ENCODE measurements at places on chromosomes 12 and 14. TPM values are rescaled to one million over a fixed set of nuclear protein-coding genes. Genes with fewer than 3 reads are reported as not detected.

Gene NELL2
- polyA plus RNA-seq, result 99.9 TPM

DNA sequence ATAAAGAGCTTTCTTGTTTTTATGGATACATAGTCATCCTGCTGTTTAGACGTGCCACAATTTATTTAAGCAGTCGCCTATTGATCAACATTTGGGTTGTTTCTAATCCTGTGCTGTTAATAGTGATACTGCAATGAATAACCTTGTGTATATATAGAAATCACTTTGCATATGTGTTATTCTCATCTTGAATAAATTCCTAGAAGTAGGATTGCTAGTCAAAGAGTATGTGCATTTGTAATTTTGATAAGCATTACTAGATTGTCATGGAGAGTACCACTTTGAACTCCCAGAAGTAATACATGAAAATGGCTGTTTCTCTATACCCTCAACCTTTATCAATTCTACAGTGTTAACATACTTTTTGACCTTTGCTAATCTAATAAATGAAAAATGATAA lies 44.9 kb upstream of the KCNH3 start:
- no peaks in the 10 kb centered on the region for H3K27me3 ChIP-seq
- no peaks in the 10 kb centered on the region for H3K4me1 ChIP-seq
- H3K4me3 ChIP-seq, result no peak overlapping the region
- no peak overlapping the region for H3K27ac ChIP-seq

Gene RERGL
- polyA plus RNA-seq, result 0.25 TPM

Gene NPAS3
- polyA plus RNA-seq, result 1.0 TPM

Gene CARMIL3
- polyA plus RNA-seq, result 2.4 TPM

Gene GLIPR1L1
- polyA plus RNA-seq, result 0.27 TPM

- peak; percentile 26 for DNase-seq
- no peaks in the 10 kb centered on the region for H3K36me3 ChIP-seq
- no peak overlapping the region for H3K27ac ChIP-seq
Measured at GRCh38 chr12:131828671-131829355, 620 bp downstream of the MMP17 start.

DNA sequence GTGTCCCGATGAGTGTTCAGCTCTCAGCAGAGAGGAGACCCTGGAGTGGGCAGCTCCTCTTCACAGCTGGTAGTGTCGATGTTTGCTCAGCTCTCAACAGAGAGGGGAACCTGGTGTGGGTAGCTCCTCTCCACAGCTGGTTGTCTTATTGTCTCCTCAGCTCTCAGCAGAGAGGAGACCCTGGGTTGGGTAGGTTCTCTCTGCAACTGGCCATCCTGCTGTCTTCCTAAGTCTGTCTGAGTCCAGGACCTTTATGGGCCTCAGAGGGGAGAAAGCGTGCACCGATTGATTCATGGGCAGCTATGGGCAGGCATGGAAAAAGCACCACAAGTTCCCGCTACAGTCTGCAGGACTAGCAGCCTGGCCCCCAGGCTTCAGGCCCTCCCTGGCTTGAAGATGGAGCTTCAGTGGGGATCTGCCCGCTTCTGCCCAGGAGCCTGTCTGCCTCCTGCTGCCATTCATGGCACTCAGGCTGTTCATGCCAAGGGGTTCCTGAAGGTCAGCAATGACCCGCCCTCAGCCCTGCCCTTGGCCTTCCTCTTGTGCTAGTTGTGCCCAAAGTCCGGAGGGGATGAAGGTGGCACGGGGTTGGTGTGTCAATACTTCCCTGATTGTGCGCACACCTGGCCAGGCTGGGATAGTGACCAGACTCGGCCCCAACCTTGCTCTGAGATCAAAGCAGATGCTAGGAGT lies 224.2 kb downstream of the KCNC2 start:
- H3K27me3 ChIP-seq, result no peaks in the 10 kb centered on the region
- peaks cover 24% of the 10 kb centered on the region for H3K4me1 ChIP-seq
- no peak overlapping the region for H3K4me3 ChIP-seq
- no peaks in the 10 kb centered on the region for H3K36me3 ChIP-seq

- H3K27ac ChIP-seq, result no peak overlapping the region
- no peak for DNase-seq
Measured at GRCh38 chr12:113093409-113094101, 37.0 kb downstream of the DTX1 start.

Gene CMA1
- polyA plus RNA-seq, result not detected

Gene NKX2-1
- not detected for polyA plus RNA-seq

DNA sequence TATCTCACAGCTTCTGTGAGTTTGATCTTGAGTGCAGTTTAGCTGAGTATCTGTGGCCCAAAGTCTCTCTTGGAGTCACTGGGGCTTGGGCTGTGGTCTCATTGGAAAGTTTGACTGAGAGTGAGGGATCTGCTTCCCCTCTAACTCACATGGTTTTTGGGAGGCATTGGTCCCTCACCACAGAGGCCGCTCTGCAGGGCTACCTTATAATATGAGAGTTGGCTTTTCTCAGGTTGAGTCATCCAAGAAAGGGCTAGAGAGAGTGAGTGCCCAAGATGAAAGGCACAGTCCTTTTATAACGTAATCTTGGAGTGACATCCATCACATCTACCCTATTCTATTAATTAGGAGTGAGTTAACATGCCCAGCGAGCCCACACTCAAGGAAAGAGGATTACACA lies 175.8 kb downstream of the SLC41A2 start:
- no peak for DNase-seq
- no peaks in the 10 kb centered on the region for H3K27me3 ChIP-seq
- no peak overlapping the region for H3K4me3 ChIP-seq

Gene CRIP1
- 136 TPM for polyA plus RNA-seq

GRCh38 chr14:30875788-30876053 lies 1.4 kb downstream of the COCH start:
- H3K27me3 ChIP-seq, result peaks cover 54% of the 10 kb centered on the region
- no peak overlapping the region for H3K4me3 ChIP-seq
- H3K36me3 ChIP-seq, result no peaks in the 10 kb centered on the region

DNA sequence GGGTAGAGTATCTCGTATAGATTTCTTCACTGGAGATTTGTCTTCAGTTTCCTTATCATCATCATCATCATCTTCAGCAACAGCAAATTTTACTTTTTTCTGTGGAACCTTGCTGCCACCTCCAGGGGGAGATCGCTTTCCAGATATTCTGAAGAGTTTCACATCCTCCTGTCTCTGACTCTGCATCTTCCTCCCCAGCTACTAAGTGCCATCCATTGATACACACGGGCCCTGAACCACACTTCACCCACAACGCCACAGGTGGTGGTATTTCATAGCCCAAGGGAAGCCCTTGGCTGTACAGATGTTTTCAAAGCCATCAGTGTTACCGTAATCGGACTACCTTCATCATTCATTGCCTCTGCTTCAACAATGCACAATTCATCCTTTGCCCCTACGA lies 82.2 kb downstream of the PPP2R5C start:
- no peaks in the 10 kb centered on the region for H3K4me1 ChIP-seq
- H3K4me3 ChIP-seq, result no peak overlapping the region
- H3K27ac ChIP-seq, result no peak overlapping the region
- H3K36me3 ChIP-seq, result peaks cover 4% of the 10 kb centered on the region
- DNase-seq, result no peak
- H3K27me3 ChIP-seq, result no peaks in the 10 kb centered on the region

- DNase-seq, result no peak
- no peak overlapping the region for H3K27ac ChIP-seq
- H3K4me1 ChIP-seq, result peaks cover 17% of the 10 kb centered on the region
- H3K4me3 ChIP-seq, result no peak overlapping the region
- no peaks in the 10 kb centered on the region for H3K27me3 ChIP-seq
Measured at GRCh38 chr14:70730393-70730792, 78.9 kb downstream of the MAP3K9 start.

GRCh38 chr14:89406941-89407340 lies 10.1 kb downstream of the FOXN3 start:
- H3K4me3 ChIP-seq, result no peak overlapping the region
- no peak for DNase-seq
- H3K4me1 ChIP-seq, result no peaks in the 10 kb centered on the region

DNA sequence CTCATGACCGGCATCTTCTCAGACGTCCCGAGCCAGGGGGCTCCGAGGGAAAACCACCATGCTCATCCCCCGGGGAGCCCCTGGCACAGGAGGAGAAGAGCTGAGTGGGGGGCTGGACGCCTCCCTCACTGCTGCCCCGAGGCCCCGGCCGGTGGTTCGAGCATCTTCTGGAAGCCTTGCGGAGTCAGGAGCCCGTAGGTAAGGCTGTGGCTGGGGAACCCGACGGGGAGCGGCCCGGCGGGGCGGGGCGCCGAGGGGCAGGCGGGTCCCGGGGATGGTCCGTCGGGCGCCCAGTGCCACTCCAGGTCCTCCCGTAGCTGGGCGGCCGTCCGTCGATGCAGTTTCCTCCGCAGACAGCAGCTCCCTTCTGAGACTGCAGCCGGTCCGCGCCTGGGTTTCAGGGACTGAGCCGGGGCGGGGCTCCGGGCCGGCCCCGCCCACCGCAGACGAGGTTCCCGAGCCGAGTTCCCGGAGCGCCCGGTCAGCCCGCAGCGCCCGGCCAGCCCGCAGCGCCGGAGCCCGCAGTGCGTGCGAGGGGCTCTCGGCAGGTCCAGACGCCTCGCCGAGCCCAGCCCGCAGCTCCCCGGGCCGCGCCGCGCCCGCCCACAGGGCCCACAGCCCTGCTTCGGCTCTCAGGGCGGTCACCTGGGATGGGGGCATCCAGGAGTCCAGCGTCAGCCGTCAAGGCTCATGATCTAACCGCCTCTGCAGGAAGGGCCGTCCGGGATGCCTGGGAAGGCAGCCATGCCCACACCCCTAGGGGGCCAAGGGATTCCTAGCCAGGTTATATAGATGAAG lies at the start of gene PGF:
TSS of gene PGF (minus strand) at position 369 of the 798 bp plus-strand sequence. CDS start at position 14, 355 bp downstream.
- no peak within 1 kb of the TSS for H3K27ac ChIP-seq
- peak; percentile 50 for DNase-seq
- peaks cover 51% of the 10 kb centered on the region for H3K4me1 ChIP-seq

GRCh38 chr12:16277585-16277984 lies at the start of gene SLC15A5:
TSS of gene SLC15A5 (minus strand) at chr12:16277685. CDS start at chr12:16277685, 0 bp downstream.
- H3K4me3 ChIP-seq, result no peak within 1 kb of the TSS
- no peaks in the 10 kb centered on the region for H3K27me3 ChIP-seq
- peaks cover 3% of the 10 kb centered on the region for H3K4me1 ChIP-seq

Gene TMEM132C
- polyA plus RNA-seq, result 1.3 TPM

Gene PROX2
- polyA plus RNA-seq, result 1.5 TPM

- peaks cover 9% of the 10 kb centered on the region for H3K4me1 ChIP-seq
- H3K27me3 ChIP-seq, result no peaks in the 10 kb centered on the region
- DNase-seq, result no peak
- H3K4me3 ChIP-seq, result no peak overlapping the region
- no peaks in the 10 kb centered on the region for H3K36me3 ChIP-seq
- no peak overlapping the region for H3K27ac ChIP-seq
Measured at GRCh38 chr12:120835657-120836056, 68.5 kb downstream of the SPPL3 start.

DNA sequence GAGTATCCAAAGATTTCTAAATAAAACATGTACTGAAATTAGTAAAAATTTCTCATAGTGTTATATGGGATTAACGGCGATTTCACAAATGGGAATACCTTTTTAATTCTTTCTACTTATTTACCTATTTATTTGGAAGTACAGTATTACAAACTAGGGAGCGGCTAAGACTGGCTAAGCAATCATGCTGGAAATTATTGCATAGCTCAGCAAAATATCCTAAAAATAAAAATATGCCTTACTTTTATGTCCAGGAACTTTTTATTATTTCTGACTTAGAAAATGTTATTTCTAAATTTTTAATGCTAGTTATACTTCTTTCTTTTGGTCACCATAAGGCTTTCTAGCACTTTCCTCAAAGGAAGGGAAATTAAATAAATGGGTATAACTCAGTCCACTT lies 36.5 kb upstream of the PTCSC3 start:
- no peak overlapping the region for H3K4me3 ChIP-seq
- peaks cover 35% of the 10 kb centered on the region for H3K27me3 ChIP-seq
- no peaks in the 10 kb centered on the region for H3K36me3 ChIP-seq
- no peaks in the 10 kb centered on the region for H3K4me1 ChIP-seq
- H3K27ac ChIP-seq, result no peak overlapping the region

- DNase-seq, result no peak
- H3K27me3 ChIP-seq, result no peaks in the 10 kb centered on the region
- H3K4me3 ChIP-seq, result no peak overlapping the region
- no peaks in the 10 kb centered on the region for H3K4me1 ChIP-seq
- no peak overlapping the region for H3K27ac ChIP-seq
- peaks cover 46% of the 10 kb centered on the region for H3K36me3 ChIP-seq
Measured at GRCh38 chr12:109446869-109447268, 30.2 kb downstream of the KCTD10 start.

DNA sequence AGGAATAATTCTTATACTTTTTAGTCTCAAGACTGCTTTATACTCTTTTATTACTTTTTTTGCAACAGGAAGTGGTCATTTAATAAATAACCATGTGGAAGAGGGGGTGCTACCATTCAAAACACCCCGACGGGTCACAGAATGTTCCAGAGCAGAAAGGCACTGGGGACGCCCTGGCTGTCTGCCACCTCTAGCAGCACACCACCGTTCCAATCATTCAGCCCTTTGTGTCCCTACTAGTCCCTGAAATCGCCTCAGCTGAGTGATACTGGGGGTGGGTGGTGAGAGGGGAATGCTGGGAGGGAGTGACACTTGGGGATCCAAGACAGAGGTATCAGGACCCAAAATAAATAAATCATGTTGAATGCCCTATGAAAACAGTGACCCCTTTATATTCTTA lies 52.4 kb downstream of the MON2 start:
- H3K27ac ChIP-seq, result no peak overlapping the region
- no peak overlapping the region for H3K4me3 ChIP-seq
- no peaks in the 10 kb centered on the region for H3K27me3 ChIP-seq

Gene THAP2
- polyA plus RNA-seq, result 9.4 TPM

DNA sequence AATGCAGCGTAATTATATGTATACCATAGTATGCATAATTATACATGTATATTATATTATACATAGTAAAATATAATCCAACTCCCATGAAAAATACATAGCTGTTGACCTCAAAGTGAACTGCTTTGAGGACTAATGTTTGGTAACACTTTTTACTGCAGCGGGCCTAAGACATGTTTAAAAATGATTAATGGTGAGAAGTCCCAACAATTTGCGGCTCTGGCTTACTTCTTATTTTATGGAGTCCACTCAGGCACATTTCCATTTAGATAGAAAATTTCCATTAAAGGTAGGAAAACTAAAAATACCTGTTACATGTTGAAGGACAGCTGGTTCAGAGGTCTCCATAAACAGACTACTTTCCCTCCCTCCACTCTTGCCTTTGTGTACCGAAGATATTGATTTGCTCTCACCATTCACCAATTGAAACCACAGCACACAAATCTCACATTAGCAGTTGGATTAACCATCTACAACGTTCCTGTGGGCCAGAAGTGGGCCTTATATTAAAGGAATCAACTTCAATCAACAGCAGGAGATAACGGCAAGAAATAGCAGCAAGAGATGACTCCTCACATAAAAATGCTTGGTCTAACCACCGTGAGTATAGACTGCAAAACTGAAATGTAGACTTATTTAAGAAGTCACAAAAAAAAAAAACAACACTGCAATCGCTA lies 14.1 kb upstream of the NT5DC3 start:
- no peak overlapping the region for H3K27ac ChIP-seq
- no peaks in the 10 kb centered on the region for H3K36me3 ChIP-seq
- H3K4me1 ChIP-seq, result peaks cover 6% of the 10 kb centered on the region
- no peak for DNase-seq
- no peaks in the 10 kb centered on the region for H3K27me3 ChIP-seq

Gene PRPH
- 115 TPM for polyA plus RNA-seq

Gene KRT85
- 0.03 TPM for polyA plus RNA-seq

GRCh38 chr12:2016862-2017545 lies 12.7 kb upstream of the DCP1B start:
- H3K27ac ChIP-seq, result no peak overlapping the region
- no peak for DNase-seq
- no peak overlapping the region for H3K4me3 ChIP-seq
- peaks cover 7% of the 10 kb centered on the region for H3K27me3 ChIP-seq
- no peaks in the 10 kb centered on the region for H3K4me1 ChIP-seq
- no peaks in the 10 kb centered on the region for H3K36me3 ChIP-seq
